Hematopoietic multipotent progenitor cell treated with erythropoietin and hydrocortisone succinate and interleukin-3 and kit ligand, for 4 days (in vitro differentiated cells): ENCODE measurements at places on chromosomes 4 and X.

DNA sequence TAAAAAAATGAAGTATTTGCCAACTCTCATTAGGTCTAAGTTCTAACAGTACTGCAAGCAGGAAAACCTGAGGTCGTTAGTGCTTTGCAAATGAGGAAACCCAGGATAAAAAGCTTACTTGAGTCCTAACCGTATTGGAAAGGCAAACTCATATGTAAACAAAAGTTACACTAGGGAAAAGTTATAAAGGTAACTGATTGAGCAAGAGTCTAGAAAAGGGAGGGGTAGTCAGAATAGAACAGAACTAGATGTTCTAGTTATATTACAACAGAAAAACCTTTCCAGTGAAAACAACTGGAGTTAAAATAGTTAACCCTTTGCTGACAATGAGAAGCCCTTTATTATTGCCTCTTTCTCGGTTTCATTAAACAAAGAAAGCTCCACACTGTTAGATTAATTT lies 66.4 kb upstream of the MAOA start:
- no peak for DNase-seq

DNA sequence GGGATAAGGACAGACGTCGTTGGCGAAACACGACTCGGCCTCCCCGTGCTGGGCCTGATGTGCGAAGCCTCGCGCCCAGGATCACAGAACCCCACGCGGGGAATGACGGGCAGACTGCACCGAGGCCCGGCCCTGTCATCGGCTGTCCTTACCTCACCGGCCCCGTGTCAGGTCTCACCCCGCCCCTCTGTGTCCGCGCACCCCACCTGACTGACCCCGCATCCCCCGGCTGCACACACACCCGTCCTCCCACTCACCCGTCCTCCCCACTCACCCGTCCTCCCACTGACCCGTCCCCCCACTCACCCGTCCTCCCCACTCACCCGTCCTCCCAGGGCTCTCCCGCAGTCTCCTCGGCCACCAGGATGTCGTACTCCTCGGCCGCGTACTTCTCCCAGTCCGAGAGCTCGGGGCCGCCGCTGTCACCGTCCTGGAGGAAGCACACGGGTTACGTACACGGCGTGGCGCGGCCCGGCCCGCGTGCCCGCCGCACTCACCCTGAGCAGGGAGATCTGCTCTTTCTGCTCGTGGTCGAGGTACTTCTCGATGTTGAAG lies 19.8 kb upstream of the GTPBP6 start:
- DNase-seq: no peak

DNA sequence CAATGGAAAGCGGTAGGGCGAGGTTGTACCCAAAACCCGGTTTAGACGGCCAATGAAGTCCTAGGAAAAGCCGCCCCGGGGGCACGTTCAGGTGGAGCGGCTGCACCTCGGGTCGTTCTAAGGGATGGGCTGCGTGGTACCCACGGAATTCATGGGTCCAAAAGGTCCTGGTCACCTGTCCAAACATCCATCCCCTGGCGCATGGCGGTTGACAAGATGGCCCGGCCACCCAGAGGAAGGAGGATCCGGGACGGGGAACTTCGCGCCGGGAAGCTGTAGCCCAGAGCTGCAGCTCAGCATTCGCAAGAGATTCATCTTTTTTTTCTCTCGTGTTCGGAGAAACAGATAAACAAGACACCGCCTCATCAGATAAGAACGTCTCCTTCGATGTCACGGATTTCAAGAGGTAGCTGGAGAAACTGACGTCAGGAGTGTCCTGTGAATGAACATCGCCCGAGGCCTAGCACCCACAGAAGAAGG lies 10.9 kb downstream of the PITX2 start:
- DNase-seq: no peak

GRCh38 chr4:68375667-68376559 lies 26.0 kb upstream of the YTHDC1 start:
- DNase-seq: peak; percentile 86

DNA sequence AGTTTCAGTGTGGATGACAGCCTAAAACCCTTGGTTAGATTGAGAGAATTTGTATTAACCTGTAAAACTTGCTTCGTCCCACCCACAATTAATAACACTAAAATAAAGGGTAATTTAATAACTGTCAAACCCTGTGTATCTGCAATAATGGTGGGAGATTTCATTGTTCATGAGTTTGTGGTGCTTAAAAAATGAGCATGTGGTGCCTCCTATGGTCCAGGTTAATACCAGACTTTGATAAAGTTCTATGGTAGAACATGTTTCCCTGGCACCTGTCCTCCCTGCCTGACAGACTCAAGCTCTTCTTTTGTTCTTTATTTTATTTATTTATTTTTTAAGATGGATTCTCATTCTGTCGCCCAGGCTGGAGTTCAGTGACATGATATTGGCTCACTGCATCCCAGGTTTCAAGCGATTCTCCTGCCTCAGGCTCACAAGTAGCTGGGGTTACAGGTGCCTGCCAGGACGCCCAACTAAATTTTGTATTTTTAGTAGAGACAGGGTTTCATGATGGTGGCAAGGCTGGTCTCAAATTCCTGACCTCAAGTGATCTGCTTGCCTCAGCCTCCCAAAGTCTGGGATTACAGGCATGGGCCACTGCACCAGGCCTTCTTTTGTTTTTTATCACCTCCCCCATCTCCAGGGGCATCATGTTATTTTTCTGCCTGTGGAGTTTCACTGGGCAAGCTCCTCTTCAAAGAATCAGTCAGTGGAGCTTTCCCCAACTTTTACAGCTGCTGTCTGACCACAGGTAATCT lies 289.2 kb downstream of the NR3C2 start:
- DNase-seq: peak; percentile 7

- no peak for DNase-seq
These were observed 40.5 kb downstream of the PAGE2 start for GRCh38 chrX:55129361-55129760.

- DNase-seq: no peak
These were observed 2619.6 kb downstream of the PCDH7 start for GRCh38 chr4:33339762-33340161.

DNA sequence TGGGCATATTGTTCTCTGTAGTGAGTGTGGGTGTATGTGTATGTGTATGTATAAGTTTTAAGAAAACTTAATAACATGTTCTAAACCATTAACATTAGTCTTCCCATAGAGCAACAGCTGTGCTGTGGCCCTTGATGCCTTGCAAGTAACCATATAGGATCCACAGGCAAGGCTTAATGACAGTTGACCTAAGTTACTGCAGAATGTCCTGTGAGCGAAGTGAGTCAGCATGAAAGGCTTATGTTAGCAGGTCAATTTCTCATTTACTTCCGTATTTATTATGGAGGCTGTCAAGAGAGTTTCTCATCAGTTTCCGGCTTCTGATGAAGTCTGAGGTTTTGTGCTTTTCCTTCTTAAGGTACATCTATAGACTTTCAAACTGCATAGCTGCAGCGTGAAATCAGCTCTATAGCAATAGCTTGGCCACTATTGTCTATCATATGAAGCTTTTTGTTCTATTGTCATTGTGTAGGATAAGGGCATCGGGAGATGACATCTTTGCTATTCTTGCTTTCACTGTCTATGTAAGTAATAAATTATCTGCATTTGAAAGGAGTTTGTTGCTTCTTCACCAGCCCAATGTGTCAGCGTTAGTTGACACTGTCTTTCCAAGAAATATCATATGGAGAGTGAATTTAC lies 1153.4 kb upstream of the AGA start:
- DNase-seq: no peak
